AG04450 (cell line): ENCODE measurements at places on chromosomes 7 and 10.

DNA sequence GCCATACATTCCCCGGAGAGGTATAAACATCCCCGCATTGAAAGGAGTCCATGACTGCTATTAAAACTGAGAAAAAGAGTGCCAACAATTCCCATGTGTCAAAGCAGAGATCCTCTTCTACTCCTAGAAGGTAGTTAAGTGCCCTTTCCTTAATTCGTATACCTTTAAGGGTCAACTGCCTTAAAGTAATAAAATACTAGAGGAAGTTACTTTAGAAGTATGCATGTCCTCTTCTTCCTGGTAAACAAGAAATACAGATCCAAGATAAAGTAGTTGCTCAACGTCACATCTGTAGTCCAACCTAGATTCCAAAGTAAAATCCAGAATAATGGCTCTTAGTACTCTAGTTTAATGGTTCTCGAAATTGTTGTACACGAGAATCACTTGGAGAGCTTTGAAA is 1.5 kb upstream of the TSPAN12 start:
- no peak for DNase-seq

GRCh38 chr7:120979765-120980499 is 8.6 kb upstream of the CPED1 start:
- DNase-seq = no peak

DNA sequence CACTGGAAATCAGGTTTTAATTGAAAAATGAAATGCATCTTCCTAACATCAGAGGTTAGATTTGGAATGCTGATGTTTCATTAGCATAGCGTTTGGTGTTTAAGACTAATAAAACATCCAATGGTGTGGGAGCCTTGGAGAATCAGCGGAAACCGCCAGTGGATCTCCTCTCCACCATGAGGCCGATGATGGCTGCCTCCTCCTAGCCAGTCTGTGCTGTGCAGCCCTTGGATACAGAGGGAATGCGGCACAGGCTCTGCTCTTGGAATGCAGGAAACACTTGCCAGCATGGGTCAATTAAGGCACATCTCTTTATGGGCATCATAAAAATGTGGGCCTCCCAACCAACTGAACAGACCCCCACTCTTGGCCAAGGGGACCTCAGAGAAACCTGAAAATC is 259.9 kb downstream of the GLRX3 start:
- no peak for DNase-seq

GRCh38 chr10:58266826-58267712 is 625 bp downstream of the IPMK start:
- no peak for DNase-seq

- no peak for DNase-seq
Observed at GRCh38 chr7:28609608-28610007, 197.3 kb downstream of the CREB5 start.

DNA sequence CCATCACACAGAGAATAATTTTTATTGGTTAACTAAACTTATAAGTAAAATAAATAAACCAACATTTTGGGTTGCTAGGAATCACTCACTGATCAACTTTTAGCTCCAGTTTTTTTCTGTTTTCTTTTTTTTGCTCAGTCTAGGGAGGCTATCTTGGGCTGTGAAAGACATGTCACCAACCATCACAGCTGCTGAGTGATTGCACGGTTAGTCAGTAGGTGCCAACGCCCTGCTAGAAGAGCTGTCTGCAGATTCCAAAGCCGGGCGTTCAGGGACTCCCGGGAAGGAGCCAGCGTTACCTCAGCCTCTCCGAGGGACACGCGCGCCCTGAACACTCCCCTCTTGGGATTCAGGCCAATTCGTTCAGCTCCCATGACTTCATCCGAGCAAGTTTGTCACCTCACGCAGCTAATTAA is 604 bp upstream of the STAM start:
- DNase-seq = no peak

DNA sequence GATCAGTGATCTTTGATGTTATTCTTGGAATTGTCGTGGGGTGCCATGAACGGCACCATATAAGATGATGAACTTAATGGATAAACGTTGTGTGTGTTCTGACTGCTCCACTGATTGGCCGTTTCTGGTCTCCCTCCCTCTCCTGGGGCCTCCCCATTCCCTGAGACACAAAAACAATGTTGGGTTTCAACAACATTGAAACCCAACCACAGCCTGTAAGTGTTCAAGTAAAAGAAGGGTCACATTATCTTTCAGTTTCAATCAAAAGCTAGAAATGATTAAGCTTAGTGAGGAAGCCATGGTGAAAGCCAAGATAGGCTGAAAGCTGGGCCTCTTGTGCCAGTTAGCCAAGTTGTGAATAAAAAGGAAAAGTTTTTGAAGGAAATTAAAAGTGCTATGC is 19.5 kb downstream of the EN2 start:
- DNase-seq = no peak

- no peak for DNase-seq
Observed at GRCh38 chr10:3936422-3937040, 151.5 kb upstream of the KLF6 start.
